ENCODE measurements at places on chromosomes 12 and 14.
A peak's percentile ranks its signal among the peaks of the same experiment; 100 is the strongest.

GRCh38 chr12:20438299-20438779, 70.0 kb downstream of the PDE3A start:
- no peak for DNase-seq

GRCh38 chr12:120972870-120973543, 5.3 kb upstream of the HNF1A start:
- no peak for DNase-seq

DNA sequence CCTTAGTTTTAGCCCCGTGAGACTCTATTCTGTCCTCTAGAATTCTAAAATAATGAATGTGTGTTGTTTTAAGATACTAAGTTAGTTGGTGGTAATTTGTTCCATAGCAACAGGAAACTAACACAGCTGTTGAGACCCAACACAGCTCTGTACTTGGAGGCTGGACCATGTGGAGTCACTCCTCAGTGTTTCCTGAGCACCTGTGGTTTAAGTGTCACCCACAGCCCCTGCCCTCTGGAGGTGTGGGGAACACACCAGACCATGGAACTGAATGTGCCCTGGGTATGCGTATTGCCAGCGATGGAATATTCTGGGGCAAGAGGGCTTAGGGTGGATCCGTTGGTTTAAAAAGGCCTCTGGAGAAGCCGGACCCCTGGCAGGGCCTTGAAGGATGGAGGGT, 16.6 kb upstream of the GPR68 start:
- DNase-seq = no peak

- no peak for DNase-seq
Observed at GRCh38 chr12:7242176-7243101, 53.0 kb downstream of the PEX5 start.

DNA sequence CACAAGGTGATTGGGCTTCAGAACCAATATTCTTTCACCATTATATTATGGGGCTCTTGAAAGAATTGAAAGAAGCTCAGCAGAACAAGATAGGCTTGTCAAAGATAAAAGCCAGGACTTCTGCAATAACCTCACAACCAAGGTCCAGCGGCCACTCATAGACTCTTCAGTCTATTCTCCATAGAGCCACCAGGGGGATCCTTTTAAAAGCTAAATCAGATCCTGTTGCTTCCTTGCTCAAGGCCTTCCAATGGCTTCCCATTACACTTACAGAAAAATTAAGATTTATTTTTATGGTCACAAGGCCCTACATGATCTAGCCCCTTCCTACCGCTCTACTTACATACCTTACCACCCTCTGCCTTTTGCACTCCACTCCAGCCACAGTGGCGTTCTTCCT, 169.6 kb downstream of the C12orf42 start:
- peak; percentile 7 for DNase-seq

All from Kasumi-1 (cell line).